ENCODE measurements at places on chromosomes 13 and 19.

- no peak for DNase-seq
These were observed 361.6 kb downstream of the TDRD3 start for GRCh38 chr13:60758637-60759036.

- DNase-seq = no peak
These were observed 17.3 kb downstream of the CKM start for GRCh38 chr19:45305421-45305820.

- DNase-seq = no peak
These were observed 20.3 kb upstream of the RAP2A start for GRCh38 chr13:97413694-97414093.

DNA sequence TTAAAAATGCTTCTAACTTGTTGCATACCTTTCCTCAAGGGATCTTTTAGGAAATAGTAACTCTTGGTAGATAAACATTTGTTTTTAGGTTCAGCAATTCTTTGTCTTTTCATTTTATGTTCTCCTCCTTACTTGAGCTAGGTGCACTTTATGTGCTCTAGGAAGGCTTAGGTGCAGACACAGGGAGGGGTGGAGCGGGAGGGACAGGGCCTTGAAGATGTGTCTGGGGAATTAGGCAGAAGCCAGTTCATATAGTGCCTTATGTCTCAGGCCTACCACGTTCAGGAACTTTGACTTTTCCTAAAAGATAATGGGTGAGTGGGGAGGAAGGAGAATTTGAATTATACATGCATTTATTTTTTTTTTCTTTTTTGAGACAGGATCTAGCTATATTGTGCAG, 37.7 kb downstream of the IRS2 start:
- no peak for DNase-seq

GRCh38 chr19:47836038-47836437, 14.3 kb downstream of the CRX start:
- DNase-seq = no peak

DNA sequence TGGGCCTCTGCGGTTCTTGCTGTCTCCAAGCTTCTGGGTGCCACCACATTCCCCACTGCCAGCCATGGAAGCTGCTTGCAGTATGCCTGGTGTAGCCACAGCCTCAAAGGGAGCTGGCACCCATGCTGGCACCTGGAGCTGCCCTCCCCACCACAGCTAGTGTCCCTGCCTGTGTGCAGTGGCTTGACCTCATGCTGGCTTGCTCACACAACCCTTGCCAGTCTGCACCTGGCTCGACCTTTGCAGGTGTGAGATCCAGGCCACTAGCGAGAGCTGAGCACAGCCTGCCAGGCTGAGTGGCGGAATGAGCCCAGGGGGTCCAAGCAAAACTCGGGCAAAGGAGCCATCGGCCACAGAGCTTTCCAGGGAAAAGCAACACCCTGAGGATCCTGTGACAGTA, 236.7 kb upstream of the CSNK1A1L start:
- no peak for DNase-seq
